ENCODE measurements at places on chromosomes 11 and 22.

DNA sequence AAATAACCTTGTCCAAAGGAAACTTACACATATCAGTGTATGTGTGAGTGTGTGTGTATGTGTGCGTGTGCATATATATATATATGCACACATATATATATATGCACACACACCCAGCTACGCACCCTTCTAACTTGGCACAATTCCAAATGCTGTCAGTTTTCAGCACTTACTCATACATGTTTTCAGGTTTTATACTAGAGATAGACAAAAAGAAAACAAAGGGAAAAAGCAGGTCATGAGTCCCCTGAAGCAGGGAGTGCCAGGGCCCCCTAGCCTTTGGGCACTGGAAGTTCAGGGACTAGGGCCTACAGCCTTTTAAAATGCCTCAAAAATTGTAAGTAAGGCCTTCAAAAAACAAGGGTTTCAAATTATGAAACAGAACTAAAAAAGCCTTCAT lies 265.4 kb downstream of the CADM1 start:
- no peak for DNase-seq

DNA sequence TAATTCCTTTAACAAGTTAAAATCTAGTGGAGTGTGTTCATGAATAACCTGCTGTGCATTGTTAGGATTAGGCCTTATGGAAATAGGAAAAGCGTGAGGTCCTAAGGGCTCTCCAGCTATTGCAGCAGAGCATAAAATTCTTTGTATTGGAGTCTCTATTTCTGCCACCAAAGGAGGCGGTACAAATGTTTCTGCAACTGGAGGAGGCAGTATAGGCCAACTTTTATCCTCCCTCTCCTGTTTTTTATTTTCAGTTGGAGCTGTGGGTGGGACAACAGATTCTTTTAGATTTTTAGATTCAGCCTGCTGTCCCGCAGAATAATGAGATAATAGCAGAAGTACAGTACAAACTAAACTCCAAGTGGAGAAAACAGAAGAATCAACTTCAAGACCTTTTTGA lies 26.2 kb downstream of the OR10A6 start:
- DNase-seq: no peak

DNA sequence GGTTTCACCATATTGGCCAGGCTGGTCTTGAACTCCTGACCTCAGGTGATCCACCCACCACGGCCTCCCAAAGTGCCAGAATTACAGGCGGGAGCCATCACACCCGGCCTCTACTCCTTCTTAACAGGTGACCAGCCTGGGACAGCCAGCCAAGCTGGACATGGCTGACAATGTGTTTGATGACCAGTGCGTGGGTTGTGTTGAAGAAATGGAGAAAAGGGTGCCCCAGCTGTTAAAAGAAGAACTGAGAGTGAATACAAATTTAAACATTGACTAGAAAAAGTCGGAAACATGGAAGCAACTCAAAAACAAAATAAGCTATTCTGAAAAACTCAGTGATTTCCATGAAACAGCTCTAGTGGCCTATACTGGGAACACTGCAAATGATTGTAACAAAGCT lies 86.5 kb upstream of the CLPB start:
- DNase-seq: no peak

- no peak for DNase-seq
Observed at GRCh38 chr11:103499710-103500340, 390.6 kb downstream of the DYNC2H1 start.
